ENCODE measurements at places on chromosomes 2 and 18.

- DNase-seq = no peak
Measured at GRCh38 chr2:172225786-172226185, 123.1 kb upstream of the DLX2 start.

GRCh38 chr2:218997731-218998130 lies 4.5 kb upstream of the CRYBA2 start:
- no peak for DNase-seq

DNA sequence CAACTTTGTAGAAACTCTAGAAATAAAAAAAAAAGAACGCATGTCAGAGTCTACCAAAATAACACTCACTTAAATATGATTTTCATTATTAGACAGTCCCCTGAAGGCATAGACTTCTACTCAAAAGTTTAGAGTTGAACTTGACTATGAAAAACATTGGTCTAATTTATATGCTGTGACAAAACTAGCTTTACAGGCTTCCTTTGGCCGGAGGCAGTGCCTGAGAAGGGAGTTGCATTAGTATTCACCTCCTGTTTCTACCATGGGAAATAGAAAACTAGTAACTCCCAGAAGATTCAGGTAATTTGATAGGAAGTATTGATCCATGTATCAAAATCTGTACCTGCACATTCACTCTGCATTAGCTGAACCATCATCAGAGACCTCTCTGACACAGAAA lies 163.4 kb upstream of the NOSTRIN start:
- no peak for DNase-seq

DNA sequence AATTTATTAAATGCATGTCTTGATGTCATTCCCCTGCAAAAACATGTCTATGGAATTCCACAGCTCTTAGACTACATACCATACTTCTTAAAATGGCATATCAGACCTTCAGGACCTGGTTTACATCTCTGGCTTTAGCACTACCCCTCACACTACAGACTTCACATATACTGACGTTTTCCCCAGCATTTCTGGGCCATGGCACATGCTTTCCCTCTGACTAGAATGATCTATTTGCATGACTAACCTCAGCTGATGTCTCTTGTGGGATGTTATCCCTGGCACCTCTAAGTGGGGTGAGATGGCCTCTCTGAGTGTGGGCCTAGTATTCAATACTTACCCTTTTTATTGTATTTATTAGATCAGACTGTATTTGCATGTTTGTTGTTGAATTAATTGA lies 381.6 kb downstream of the ERBB4 start:
- no peak for DNase-seq

DNA sequence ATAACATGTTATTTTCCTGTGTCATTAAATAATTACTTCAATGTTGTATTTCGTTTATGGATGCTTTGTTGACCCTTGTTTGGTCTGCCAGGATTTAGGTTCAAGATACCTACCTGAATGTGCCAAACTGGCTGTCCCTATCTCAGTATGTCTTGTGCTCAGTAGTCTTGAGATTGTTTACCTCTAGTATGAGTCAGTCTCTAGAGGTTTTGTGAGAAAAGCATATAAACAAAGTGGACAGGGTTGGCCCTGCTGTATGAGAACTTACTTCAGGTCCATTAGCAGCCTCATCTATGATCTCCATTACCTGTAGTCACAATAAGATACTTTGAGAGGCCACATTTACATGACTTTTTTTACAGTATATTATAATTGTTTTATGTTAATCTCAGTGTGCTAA lies 17.8 kb downstream of the DDX18 start:
- no peak for DNase-seq

- DNase-seq = no peak
Measured at GRCh38 chr2:22557406-22557805, 827.6 kb upstream of the KLHL29 start.

DNA sequence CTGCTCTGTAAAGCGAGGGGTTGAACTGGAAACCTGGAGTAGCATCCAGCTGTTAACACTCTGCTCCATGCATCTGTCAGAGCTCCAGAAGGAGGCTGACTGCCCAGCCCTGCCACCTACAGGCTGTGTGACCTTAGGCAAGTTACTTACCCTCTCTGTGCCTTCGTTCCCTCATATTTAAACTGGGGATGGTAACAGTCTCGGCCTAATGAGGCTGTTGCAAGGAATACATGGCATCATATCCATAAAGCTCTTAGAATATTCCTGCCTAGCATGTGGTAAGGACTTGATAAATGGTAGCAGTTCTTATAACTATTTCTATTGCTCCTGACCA lies 80.6 kb downstream of the LRRFIP1 start:
- no peak for DNase-seq

GRCh38 chr2:156423674-156424282 lies 12.4 kb upstream of the GPD2 start:
- DNase-seq = no peak

- no peak for DNase-seq
Measured at GRCh38 chr18:22189449-22190166, 20.2 kb downstream of the GATA6 start.

GRCh38 chr2:8437949-8438400 lies 243.9 kb upstream of the ID2 start:
- no peak for DNase-seq

- no peak for DNase-seq
Measured at GRCh38 chr2:198371921-198372543, 567.6 kb downstream of the PLCL1 start.

DNA sequence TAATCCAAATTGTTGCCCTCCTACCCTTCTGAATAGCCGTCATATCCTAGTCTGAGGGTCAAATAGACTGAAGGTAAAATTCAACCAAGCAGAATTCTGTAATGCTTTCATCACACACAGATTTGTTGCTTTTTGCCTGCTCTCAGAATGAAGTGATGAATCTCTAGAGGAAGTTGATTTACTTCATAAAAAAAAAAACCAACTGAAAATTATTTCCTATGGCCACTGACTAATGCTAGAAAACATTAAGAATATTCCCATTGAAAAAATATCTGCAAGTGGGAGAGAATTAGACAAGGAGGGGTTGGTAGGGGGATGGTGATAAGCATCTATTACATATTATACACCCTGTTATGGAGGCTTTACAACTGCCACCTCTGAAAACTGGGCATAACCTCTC lies 2.3 kb upstream of the IL1RL2 start:
- DNase-seq = no peak

DNA sequence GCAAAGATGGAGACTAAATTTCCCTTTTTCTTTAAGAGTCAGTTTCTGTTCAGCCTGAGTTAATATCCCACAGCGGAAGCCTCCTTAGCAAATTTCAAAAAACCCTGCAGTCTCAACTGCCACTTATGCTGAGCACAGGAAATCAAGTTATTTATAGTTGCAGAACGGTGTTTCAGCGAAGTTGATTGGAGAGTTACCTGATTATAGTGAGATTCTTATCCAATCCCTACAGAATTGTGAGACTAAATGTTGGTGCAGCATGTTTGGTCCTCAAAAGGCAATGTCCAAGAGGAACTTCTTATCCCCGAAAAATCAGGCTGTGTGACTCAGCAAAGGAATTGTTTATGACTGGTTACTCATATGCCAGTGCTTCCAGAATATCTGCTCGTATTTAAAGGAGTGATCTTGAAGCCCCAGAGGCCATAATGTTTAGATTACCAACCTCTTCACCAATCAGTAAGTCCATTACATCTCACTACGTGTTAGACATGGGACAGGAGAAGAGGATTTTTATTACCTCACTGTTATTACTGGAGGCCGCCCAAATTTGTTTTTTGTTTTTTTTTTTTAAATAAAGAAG lies 67.9 kb downstream of the LRRFIP1 start:
- DNase-seq = no peak

GRCh38 chr18:32911660-32912284 lies 138.9 kb upstream of the KLHL14 start:
- DNase-seq = no peak

- no peak for DNase-seq
Measured at GRCh38 chr2:35790292-35790691, 565.3 kb upstream of the CRIM1 start.

- no peak for DNase-seq
Measured at GRCh38 chr2:21217442-21217841, 93.7 kb downstream of the TDRD15 start.

GRCh38 chr18:24273596-24273995 lies 124.0 kb downstream of the OSBPL1A start:
- DNase-seq = no peak

DNA sequence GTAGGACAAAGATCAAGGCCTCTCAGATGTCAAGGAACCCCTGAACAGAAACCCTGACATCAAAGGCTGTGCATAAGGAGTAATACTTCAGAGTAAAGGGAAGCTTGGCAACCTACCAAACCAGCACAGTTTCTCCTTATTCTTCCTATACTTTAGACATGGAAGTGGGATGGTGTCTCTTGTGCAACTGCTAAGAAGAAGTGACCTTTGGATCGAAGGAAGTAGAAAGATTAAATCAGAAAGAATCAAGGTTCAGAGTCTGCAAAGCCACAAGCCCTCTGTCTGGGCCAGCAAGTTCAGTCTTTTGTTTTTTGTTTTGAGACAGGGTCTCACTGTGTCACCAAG lies 66.2 kb upstream of the SLC39A10 start:
- DNase-seq = no peak

GRCh38 chr2:226669905-226670304 lies 129.7 kb downstream of the IRS1 start:
- no peak for DNase-seq

- DNase-seq = no peak
Measured at GRCh38 chr2:69099541-69099940, 86.6 kb downstream of the ANTXR1 start.

- DNase-seq = no peak
Measured at GRCh38 chr2:240462707-240463273, 27.3 kb downstream of the GPC1 start.

DNA sequence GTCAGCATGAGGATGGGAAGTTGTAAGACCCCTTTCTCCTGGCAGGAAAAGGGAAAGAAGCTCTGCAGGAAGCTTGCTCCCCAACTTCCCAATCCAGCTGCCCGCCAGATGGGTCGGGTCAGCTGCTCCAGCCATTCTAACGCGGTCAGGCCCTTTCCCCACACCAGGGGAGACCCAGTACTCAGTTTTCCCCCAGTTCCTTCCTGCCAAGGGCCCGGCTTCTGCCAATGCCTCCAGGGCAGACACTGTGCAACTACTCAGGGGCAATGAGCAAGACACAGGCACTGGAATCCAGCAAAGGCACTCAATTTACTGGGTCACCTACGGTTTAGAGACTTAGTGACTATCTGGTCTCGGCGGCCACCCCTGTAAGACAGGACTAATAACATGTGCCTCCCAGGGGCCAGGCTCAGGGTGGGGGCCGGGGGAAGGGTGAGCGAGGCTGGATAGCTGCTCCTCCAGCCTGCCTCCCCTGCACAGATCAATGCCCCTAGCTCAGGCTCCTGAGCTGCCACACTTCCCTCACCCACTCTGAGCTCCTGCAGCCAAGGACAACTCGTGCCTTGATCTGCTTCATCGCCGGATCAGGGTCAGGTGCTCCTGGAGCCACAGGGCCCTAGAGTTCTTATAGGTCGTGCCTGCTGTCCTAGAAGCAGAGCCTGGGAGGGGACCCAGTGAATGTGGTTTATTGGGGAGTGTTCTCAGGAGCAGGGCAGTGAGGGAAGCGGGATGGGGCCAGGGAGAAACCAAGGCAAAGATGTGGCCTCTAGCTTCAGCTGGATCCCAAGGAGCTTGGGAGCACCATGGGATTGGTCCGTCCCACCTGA lies 171.1 kb downstream of the ZFP36L2 start:
- no peak for DNase-seq

- no peak for DNase-seq
Measured at GRCh38 chr18:63042351-63042750, 277.2 kb downstream of the BCL2 start.

GRCh38 chr2:237319086-237319820 lies 94.7 kb downstream of the COL6A3 start:
- DNase-seq = no peak

GRCh38 chr18:2515908-2516625 lies 55.2 kb downstream of the METTL4 start:
- DNase-seq = no peak

- no peak for DNase-seq
Measured at GRCh38 chr2:233075966-233076339, 15.8 kb downstream of the INPP5D start.

DNA sequence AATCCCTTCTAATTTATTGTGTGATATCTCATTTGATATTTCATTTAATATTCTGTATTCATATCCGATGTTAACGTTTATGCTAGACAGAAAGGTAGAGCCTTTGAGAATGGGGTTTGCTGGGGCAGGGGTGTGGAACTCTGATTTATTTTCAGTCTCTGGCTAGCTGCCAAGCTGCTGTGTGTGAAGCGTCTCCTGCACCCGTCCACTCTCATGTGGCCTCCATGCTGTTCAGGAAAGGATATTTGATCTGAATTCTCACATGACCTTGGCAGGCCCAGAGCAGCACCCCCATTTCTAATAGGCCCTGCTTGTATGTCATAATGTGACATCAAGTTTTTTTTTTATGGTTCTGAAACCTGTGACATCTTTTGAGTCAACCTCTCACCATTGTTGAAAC lies 1.6 kb downstream of the IL1R1 start:
- no peak for DNase-seq

DNA sequence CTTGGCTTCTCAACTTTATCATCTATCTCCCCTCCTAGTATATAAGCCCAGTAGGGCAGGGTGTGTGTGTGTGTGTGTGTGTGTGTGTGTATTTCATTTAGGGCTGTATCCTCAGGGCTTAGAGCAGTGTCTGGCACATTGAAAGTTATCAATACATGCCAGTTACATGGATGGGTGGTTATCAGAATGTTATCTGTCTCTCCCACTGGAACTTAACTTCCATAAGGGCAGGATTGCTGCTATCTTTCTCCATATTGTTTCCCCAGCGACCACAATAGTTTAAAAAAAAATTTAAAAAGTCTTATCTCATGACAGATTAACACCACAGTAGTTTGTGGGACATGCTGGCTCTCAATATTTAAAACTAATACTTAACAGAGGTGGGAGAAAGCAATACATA lies 488.9 kb downstream of the PLCL1 start:
- no peak for DNase-seq

DNA sequence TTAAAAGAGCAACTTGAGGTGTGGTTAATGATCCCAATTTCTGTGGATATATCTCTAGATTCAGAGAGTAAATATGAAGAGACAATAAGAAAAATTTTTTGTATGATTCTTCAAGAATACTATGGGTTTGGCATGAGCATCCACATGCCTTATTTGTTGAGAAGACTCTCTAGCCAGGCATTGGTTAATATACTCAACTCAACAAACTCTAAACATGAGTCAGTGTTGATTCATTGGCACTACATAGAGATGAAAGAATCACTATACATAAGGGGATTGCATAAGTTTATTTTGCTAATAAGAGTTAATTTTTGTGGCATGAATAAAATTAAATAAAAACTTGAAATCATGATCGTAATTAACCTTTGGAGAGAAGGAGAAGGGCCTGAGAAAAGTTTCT lies 930.2 kb upstream of the LRRTM1 start:
- no peak for DNase-seq

Data from neuronal stem cell (in vitro differentiated cells).